CD4-positive, alpha-beta T cell treated with Interleukin-1 beta for 1 hour (primary cell): ENCODE measurements at places on chromosomes 13 and 19.

GRCh38 chr13:30437177-30437576 is 14.9 kb downstream of the UBE2L5 start:
- no peak for DNase-seq

- DNase-seq = peak; percentile 79
These were observed 11.6 kb upstream of the RETN start for GRCh38 chr19:7657131-7657751.

GRCh38 chr19:17027535-17027975 is 945 bp upstream of the CPAMD8 start:
- no peak for DNase-seq

DNA sequence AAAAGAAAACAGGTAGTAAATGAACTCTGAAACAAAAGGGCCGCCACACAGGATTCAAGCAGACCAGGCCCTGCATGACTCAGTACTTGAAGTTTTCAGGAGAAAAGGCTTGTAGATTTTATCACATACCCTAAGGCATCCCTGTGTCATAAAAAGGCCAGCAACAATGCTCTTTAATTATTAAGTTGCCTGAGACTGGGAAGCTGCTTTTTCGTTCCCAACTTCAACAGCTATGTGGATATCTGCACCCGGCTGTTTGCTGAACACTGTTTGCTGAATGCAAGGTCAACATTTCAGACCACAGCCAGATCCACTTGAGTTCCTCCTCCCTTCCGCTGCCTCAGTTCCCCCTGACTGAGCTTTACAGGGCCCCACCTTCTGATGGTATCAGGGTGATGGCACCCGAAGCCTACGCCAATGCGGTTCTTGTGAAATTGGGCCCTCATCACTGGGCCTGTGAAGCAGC is 6.1 kb upstream of the ECH1 start:
- DNase-seq = no peak

DNA sequence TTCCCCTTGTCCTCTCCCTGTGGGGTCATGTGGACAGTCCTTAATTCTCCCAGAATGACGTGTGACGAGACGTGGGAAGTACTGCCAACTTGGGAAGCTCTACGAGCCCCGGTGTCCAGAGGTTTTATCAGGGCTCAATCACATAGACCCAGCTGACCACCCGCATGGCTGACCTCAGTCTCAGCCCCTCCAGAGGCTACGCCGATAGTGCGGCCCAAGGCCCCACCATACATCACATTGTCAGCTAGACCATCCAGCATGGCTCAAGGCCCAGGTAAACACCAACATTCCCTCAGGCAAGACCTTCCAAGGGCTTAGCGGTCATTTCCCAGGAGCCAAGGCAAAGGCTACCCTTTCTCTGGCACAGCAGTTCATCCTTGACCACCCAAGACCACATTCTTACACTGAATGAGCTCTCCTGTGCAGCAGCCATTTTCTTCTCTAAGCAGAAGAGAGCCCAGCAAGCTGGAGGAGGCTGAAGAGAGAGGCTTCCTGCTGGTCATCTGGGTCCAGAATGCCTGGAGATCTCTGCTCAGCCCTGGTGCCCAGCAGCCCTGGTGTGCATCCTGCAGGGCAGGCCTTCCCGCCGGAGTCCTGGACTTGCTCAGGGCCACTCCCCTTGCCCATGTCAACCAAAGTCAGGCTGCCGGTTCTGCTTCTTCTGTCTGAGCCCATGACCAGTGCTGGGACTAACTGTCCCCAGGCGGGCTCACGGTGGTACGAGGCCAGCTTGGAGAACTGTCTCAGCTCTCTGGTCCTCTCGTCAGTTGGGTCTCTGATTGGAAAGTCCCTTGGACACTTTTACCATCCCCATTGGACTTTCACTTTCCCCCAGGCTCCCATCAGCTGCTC is 7.9 kb upstream of the F10 start:
- no peak for DNase-seq

GRCh38 chr13:31067416-31068118 is 94.1 kb downstream of the HSPH1 start:
- no peak for DNase-seq

- no peak for DNase-seq
These were observed 449.8 kb downstream of the DACH1 start for GRCh38 chr13:71417205-71417604.

DNA sequence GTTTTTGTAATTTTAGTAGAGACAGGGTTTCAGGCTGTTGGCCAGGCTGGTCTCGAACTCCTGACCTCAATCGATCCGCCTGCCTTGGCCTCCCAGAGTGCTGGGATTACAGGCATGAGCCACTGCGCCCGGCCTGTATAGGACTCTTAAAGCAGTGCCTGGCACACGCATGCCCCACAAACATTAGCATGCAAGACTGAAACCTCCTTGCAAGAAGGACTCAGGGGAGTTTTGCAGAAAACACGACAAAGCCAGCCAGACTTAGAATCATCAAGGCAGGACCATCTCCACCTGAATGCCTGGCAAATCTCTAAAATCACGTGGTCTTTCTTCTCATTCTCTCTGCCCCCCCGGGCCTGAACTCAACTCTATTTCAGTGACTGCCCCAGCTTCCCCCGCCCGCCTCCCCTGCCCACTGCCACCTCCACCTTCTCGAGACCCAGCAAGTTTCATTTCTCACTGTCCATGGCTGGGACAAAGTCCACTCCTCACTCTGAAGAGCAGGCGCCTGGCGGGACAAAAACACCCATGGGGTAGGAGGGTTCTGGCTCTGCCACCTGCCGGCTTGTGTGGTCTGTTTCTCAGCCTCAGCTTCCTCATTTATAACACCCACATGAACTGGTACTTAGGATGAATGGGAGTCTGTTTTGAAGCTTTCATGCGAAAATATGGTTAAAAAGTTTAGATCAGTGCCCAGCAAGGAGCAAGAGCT is 2.4 kb downstream of the TICAM1 start:
- no peak for DNase-seq

GRCh38 chr19:37551129-37551993 is 43.2 kb downstream of the ZNF571 start:
- DNase-seq = peak; percentile 71

- no peak for DNase-seq
These were observed 84.1 kb upstream of the FNDC3A start for GRCh38 chr13:48891586-48891985.

DNA sequence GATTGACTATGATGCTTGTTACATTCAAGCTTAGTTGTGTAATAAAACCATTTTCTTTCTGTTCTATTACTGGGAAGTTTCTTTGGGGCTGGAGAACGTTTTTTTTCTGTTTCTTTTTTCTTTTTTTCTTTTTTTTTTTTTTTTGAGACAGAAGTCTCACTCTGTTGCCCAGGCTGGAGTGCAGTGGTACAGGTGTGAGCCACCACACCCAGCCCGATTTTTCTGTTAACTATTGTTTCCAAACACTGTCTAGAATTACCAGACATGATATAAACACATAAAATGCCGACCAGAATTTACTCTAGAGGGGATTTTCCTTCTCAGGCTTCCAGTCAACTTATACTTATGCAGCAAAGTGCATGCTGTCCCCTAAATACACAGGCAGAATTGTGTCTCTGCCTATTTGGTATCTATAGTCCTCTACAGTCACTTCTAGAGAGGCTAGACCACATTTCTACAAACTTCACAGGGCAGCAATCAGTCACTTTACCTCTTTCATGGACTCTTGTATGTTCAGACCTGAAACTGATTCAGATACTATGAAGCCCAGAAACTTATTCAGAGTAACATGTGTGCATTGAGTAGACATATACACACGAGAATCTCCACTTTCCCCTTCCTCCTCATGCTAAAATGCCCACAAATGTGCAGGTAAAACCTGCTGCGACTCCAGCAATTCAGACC is 121.2 kb downstream of the ZNF737 start:
- DNase-seq = no peak

DNA sequence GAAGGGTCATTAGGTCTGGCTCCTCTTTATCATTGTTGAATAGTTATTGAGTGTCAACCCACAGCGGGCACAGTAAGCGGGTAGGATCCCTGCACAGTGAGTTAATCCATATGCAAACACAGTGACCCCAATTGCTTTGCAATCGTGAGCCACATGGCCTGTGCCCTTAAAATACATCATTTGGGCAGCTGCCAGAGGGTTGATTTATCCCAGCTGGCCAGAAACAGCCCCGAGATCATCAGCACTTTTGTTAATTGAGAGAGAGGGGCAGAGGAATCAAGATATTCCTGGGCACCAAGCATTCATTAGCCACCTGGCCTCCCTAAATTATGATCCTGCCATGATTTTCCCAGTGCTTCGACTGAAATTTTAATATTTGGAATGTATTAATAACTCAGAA is 9.8 kb upstream of the CNMD start:
- DNase-seq = no peak

- DNase-seq = no peak
These were observed 96.9 kb downstream of the TRPC4 start for GRCh38 chr13:37772644-37773043.

GRCh38 chr19:18063463-18063862 is 23.3 kb downstream of the IL12RB1 start:
- no peak for DNase-seq

DNA sequence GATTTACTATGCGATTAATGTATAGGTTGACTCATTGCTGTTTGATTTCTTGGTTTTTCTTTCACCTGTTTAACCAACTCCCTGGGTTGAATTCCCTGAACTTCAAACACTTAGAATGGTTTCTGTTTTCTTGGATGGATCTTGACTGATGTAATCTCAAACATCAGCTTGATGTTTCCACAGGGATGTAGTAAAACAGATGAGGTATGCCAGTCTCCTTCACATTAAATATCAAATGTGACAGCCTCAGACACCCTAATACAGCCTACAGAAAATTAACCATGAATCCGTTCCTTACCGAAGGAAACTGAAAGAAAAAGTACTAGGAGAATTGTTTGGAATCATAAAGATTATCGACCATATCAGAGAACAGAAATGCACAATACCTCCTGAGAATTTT is 631.2 kb downstream of the GPC5 start:
- DNase-seq = no peak

DNA sequence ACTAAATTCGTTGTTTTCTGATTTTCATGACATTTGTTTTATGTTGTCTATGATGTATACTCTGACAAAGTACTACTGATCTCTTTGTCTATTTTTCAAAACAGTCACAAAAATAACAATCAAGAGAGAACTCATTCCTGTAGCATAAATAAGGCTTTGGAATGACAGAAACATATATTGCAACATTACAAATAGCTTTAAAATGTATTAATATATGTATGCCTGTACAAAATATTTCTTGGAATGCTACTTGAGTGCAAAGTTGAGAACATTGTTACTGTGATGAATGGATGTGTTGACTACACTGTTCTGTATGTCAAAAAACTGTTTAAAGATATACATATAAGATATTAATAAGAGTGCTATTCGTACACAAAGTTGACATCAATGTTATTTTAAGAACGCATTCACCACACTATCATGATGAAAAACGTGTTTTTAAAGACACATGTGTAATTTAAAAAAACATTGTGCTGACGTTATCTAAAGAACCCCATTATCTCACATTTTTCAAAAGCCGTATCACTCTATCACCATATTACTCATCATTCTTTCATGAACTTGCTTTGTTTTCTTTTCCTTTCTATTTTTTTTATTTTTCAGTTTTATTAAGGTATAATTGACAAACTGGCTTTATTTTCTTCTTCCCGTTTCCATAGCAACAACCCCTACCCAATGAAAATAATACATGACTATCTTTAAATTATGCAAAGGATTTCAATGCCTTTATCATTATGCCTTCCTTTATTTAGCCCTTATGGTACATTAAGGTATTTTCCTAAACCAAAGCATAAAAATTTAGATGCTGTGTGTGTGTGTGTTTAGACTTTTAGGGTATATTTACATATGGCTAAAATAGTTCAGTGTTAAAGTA is 918.8 kb downstream of the SLITRK1 start:
- DNase-seq = no peak

DNA sequence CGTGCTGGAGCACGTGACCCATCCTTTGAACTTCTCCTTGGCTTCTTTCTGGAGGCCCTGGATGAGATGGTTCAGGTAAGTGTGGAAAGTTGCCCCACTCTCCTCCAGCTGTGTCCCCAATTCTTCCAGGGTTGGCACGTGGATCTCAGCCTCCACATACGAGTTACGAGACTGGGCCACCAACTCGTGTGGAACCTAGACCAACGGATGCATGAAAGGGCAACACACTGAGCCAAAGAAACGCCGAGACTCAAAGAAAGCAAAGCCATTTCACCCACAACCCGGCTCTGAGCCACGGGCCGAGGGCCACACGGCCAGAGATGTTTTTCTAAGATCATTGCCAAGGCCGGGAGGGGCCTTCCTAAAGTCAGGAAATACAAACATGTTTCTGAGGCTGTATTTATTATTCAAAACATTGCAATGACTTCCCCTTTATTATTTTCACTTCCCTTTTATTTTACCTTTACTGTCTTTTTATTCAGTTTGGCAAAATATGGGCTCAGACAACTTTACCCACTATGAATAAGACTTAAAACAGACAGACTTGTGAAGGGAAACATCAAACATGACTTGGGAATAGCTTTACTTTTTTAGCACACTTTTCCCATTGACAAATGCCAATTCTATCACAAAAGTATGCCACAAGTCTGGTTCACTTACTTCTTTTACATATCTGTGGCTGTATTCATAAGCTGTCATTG is 94.6 kb downstream of the KL start:
- DNase-seq = no peak

DNA sequence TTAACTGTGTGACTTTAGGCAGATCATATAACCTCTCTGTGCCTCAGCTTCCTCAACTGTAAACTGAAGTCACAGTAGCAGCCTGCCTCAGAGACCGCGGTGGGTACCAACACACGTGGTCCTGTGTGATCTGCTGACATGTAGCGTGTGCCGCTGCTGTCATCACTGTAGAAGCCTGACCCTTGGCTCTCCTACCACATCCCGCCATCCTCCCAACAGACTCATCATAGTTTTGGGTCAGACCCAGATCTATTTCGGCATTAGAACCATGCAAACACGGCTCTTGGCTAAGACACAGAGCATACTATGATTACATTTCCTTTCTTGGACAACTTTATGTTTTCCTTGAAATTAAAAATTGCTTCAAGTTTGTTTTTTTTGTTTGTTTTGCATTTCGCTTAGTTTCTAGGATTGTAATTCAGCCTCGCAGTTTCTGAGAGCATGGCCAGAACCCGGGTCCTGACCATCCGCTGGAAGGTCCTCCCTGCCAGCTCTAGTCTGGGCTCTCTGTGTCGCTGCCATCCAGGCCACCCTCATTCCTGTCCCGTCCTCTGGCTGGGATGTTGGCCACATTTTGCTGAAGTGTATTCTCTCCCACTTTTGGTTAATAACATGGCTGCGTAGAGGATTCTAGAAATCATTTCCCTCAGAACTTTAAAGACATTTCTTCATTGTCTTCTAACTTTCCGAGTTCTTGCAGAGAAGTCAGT is 53.0 kb downstream of the GGACT start:
- DNase-seq = no peak
